ENCODE measurements at places on chromosomes 13 and 19.

GRCh38 chr13:107475753-107476453 is 739.4 kb downstream of the LIG4 start:
- no peak for DNase-seq

GRCh38 chr13:45269204-45269603 is 68.4 kb upstream of the KCTD4 start:
- no peak for DNase-seq

GRCh38 chr19:41910240-41910991 is 17.8 kb downstream of the ERFL start:
- no peak for DNase-seq

DNA sequence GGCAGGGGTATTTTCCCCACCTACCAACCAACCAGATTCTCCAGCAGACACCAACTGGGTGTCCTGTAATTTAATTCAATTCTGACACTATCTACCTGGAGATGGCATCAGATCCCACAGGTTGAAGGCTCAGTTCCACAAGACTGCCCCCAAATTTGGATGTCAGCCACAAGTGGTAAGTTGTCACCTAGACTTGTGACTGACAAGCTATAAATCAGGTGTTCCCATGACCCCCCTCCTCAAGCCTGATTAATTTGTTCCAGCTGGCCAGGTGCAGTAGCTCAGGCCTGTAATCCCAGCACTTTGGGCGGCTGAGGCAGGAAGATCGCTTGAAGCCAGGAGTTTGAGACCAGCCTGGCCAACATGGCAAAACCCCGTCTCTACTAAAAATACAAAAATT is 10.6 kb upstream of the HAUS5 start:
- no peak for DNase-seq

DNA sequence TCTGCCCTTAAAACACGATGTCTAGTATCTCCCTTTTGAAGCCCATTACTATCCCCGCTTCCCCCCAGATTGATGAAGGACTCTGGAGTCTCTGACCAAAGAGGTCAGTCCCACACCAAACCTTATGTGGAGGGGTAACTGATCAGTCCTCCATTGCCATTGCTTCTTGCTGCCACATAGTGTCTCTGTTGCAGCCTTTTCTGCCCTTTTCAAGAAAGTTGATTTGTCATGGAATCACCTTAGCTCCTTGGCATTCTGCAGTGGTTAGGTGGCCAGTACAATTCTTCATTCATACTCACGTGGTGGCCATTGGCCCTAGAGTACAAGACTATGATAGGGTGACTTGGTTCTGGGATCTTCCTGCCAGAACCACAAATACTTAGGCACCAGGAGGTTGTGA is 8.4 kb upstream of the HTR2A start:
- no peak for DNase-seq
